Renal cortical epithelial cell (primary cell): ENCODE measurements at places on chromosomes 12 and 14. TPM values are rescaled to one million over a fixed set of nuclear protein-coding genes. Genes with fewer than 3 reads are reported as not detected.

The RFX4 gene
- total RNA-seq, result not detected in 2 replicates

The RTL1 gene
- total RNA-seq, result not detected in 2 replicates

The CLEC9A gene
- not detected in 2 replicates for total RNA-seq

DNA sequence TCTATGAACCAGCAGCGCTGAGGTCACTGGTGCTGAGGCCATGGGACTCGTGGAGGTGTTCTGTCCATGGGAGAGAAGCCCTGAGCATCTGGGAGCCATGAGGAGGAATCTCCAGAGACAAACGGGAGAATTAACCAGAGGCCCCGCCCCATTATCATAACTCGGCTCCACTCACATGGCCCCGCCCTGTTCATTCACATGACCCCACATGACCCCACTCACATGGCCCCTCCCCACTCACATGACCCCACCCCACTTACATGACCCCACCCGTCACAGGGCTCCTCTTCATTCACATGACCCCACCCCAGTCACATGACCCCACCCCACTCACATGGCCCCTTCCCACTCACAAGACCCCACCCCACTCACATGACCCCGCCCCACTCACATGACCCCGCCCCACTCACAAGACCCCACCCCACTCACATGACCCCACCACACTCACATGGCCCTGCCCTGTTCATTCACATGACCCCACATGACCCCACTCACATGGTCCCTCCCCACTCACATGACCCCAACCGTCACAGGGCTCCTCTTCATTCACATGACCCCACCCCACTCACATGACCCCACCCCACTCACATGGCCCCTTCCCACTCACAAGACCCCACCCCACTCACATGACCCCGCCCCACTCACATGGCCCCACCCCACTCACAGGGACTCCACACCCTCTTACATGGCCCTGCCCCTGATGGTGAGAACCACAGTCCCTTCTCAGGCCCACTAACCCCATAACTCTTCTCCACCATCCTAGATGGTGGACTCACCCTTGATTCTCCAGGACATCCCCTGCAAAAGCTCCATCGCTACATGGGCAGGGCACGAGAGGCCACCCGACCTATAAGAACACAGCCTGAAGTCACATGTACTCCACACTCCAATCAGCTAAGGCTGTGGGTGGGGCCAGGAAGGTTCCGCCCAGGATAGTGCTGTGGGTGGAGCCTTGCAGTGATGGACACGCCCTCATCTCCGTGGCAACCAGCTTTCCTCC is 151.1 kb upstream of the SFSWAP start:
- DNase-seq, result no peak

The KLRG1 gene
- 1.1 TPM in 1 of 2 replicates, not detected in the other for total RNA-seq

The NXPH4 gene
- 0.40 TPM in 1 of 2 replicates, not detected in the other for total RNA-seq
